SHP77 (cell line): ENCODE measurements at places on chromosomes 2 and 18.

- DNase-seq: no peak
These were observed 211.6 kb downstream of the SEPTIN10 start for GRCh38 chr2:109402180-109402579.

DNA sequence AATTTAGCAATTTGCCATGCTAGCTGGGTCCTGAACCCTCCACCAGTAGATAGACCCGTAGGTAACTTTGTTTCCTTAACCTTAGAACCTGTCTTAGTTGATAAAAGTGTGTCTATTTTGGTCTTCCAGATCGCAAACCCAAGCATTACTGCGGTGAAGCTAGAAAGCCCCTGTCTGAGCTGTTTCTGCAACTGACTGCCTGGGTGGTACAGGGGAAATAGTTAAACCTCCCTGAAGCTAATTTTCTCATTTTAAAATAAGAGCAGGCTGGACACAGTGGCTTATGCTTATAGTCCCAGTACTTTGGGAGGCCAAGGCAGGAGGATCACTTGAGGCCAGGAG is 101.7 kb upstream of the MSH2 start:
- DNase-seq: no peak

DNA sequence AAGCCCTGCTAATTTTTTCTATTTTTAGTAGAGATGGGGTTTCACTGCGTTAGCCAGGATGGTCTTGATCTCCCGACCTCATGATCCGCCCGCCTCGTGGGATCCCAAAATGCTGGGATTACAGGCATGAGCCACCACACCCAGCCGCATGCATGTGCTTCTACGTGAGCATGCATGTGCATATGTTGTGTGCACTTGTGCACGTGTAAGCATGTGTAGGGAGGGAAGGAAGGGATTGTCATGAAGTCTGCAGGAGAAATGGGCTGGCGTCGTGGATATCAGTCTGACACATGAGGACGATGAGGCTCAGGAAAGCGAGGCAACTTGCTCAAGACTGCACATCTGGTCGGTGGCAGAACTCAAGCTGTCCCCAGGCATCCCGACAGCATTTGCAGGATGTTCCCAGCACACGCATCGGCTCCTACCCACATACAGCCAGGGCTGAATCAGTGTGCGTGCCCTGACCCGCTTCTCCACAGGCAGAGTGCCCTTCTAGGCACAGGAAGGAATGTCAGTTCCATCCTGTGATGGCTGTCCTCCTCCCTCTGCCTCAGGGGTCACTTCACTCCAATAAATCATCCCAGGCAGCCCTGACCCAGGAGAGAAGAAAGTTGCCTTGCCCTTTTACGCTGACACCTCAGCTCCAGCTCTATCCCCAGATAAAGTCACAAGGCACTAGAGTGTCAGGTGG is 49.9 kb upstream of the SLC14A2 start:
- no peak for DNase-seq

DNA sequence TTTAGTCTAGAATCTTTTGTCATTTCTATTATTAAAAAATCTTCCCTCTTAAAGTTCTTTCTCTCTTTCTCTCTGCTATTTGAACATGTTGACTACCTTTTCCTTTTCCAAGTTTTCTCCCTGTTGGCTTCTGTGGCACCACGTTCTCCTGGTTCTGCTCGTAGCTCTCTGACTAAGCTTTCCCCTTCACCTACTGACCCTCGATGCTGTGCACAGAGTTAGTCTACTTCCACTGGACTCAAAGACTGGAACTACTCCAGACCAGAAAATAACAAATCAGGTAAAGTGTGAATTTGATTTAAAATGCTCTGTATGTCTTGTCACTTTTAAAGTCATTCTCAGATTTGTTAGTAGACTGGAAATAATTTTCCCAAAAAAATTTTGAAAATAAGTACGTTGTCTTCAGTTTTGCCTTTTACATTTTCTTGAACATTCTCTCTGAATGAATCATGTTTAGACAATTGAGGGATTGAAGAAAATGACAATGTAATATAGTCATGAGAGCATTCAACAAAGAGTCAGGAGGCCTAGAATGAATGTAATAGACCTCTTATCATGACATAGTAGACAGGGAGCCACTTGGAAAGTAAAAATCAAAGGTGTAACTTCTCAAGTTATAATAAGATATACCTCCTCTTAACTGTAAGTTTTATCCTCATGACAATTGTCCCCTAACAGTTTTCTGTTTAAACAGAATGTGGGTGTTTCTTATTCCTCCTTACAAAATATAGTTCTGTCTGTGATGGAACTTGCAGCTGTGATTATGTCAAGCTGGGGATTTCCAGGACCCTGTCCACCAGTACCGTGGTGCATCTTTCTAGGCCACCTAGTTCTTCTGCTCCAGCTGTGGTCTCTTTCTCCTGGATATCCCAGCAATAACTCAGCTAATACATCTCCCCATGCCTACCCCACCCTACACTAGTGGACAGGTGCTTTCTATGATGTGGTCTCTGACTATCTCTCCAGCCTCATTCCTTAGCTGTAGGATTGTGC is 25.5 kb downstream of the ITPRID2 start:
- no peak for DNase-seq
